DMS79 treated with DMSO at 0.1 percent for 48 hours (cell line): ENCODE measurements at places on chromosomes 6 and 20.

- no peak for DNase-seq
These were observed 41.5 kb downstream of the PLCB4 start for GRCh38 chr20:9110365-9110764.

GRCh38 chr6:53315086-53315724, 33.5 kb downstream of the ELOVL5 start:
- no peak for DNase-seq

- DNase-seq = no peak
These were observed 4.3 kb downstream of the LRFN2 start for GRCh38 chr6:40582892-40583291.

DNA sequence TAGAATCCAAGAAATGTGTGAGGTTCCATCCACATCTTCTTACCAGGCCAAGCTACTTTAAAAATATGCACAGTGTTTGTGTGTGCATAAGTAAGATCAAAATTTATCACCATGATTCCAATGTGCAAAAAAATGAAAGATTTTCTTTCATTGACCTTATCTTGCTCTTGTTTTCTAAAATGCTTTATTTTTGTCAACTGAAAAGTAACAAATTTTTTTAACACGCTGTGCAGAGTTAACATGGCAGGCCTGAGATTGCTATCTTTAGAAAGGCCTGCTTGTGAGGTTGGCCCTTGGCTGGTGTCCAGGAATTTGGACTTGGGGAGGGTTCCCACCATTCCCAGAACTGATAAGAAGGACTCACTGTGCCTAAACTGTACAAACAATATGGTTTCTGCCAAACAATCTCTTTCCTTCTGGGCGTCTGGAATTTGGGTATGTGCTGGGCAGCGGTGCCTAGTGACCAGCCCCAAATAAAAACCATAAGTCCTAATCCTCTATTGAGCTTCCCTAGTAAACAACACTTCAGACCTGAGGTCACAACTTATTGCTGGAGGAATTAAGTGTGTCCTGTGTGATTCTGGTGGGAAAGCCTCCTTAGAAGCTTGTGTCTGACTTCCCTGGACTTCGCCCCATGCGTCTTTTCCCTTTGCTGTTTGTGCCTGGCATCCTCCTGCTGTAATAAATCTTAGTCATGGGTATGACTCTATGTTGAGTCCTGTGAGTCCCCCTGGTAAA, 19.8 kb upstream of the MYLIP start:
- no peak for DNase-seq

GRCh38 chr6:37489697-37490336, 9.9 kb downstream of the CCDC167 start:
- DNase-seq = peak; percentile 19

- no peak for DNase-seq
These were observed 65.5 kb upstream of the GCM1 start for GRCh38 chr6:53214172-53214571.

GRCh38 chr6:57315111-57315510, 2.3 kb upstream of the PRIM2 start:
- DNase-seq = no peak

GRCh38 chr6:35919827-35920751, 809 bp downstream of the SRPK1 start:
- peak; percentile 68 for DNase-seq

- no peak for DNase-seq
These were observed 21.8 kb downstream of the MOCS1 start for GRCh38 chr6:39912446-39912845.

GRCh38 chr6:157773248-157773773, 49.7 kb upstream of the SNX9 start:
- no peak for DNase-seq

DNA sequence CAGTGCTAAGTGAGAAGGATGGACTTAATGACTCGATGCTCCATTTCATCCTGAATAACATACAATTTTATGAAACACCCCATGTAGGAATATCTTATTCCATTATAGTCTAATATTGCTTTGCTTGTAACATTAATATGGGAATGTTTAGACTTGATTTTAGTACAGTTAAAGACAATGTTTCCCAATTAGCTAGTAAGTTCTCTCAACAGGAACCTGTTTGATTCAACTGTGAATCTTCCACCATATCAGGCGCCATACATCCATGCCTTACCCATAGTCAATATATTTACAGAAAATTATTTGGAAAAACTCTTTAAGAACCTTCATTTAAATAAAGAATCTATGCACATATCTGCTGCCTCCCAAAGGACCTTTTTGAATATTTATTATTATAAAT, 3.3 kb downstream of the NDRG3 start:
- DNase-seq = no peak

- no peak for DNase-seq
These were observed 39.6 kb upstream of the PDE7B start for GRCh38 chr6:135811644-135812526.

GRCh38 chr6:13281686-13282085, 46.7 kb downstream of the TBC1D7 start:
- no peak for DNase-seq

- DNase-seq = no peak
These were observed 860.0 kb downstream of the QKI start for GRCh38 chr6:164274493-164274892.

DNA sequence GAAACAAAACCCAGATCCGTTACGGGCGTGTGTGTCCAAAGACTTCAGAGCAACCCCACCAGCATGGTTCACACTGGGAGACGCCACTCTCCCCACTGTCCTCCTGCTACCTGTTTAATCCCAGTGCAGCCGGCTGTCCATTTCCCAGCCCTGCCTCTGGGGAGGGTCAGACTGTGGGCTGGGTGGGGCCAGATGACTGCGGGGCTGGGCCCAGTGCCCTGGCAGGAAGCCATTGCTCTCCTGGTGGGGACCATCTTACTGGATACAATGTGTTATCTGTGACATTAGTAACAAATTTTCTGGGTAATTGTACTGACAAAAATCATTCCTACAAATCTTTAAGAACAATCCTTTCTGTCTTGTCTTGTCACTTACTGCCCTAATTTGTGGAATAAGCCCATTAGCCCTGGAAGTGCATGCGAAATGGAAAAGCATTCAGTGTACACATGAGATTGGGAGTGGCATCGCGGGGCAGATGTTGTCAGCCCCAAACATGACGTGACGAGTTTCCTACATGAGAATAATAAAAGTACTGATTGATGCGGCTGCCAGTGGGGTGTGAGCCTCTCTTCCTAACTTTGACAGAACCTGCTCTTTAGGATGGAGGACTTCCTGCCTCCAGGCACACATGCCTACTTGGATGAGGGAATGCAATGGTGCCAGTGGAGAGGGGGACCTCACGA, 37.9 kb upstream of the PCMTD2 start:
- no peak for DNase-seq

GRCh38 chr6:148513145-148514071, 170.8 kb downstream of the SASH1 start:
- DNase-seq = no peak

DNA sequence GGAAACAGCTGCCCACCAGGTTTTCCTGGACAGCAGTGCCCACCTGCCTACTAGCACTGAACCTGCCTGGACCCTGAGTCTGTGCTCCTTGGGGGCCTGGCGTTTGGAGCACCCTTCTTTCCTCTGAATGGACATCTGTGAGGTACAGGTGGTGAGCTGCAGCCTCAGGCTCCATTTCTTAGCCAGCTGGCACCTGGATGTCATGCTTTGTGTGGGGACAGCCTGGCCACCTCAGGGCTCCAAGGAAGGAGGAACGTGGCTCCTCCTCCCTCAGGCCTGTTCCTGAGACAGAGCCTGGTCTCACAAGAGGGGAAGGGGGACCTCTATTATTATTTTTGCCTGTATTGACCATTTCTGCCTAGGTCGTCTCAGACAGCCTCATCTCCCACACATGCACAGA, 8.1 kb downstream of the TMEM151B start:
- no peak for DNase-seq

DNA sequence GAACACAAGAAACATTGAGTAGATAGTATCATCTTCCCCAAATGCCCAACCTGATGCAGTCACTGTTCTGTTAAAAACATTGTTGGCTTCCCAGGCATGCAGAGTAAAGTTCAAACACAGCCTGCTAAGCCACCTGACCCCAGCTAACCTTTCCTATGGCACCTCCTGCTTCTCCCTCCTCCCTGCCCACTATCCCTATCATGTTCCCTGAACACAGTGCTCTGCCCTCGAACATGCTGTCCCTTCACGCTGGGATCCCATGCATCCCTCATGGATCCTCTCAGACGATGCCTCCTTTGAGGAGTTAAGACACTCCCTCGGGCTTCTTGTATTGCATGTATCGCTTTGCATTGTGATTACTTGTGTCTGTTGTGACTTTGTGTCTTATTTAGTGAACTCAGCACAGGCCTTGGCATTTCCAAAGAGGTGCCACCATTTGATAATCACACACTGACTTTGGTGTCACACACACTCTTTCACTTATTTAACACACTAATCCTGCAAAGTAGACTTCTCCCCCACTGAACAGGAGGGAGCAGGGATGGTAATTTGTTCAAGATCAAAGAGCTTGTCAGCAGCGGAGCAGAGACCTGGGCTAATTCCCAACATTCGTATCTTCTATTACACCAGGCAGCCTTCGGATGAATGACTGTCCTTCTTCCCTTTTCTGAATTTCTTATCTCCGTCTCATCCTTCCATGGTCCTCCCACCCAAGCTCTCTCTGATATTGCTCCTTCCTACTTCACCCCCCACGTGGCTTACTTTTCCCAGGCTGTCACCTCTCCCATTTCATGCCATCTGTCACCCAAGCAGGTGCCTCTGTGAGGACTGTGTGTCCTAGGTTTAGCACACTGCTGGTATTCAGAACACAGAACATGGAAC, 28.3 kb upstream of the SMIM29 start:
- no peak for DNase-seq

DNA sequence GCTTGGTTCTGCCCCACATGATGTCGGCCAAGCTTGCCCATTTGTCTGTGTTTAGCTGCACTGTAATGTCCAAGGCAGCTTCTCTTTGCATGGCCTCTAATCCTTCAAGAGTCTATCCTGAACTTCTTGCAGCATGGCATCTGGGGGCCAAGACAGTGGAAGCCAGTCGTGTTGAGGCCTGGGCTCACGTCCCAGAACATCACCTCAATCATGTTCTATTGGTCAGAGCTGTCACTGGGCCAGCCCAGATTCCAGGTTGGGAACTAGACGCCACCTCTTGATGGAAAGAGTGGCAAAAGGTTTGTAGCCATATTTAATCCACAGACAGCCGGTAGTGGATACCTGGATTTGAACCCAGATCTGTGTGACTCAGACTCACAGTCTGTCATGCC, 25.3 kb downstream of the PPARD start:
- DNase-seq = no peak

DNA sequence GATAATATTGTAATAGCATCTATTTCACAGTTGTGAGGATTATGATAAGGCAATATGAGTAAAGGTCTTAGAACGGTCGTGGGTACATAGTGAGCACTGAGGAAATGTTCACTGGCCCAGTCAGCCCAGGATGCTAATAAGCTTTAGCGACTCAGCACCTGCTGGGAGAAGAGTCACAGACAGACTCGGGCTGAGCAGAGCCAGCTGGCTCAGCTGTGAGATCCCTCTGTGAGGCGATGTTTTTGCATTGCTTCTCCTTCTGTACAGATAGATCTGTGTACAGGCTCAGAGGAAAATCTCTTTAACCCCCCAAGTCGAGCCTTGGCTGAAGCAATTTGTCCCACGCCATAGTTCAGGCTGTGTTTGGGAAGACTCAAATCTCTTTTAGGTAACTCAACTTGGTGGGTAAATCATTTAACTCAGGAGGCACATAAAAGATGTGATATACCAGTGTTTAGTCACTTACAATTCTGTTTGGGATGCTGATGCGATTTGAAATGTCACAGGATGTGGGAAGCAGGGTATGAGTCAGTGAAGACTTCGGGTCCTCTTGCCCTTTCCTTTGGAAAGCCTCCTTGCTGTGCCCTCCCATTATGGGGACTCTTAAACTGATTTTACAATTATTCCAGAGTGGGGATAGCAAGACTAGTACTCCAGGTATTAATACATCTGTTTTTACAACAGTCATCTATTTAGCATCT, 53.1 kb downstream of the PHACTR1 start:
- DNase-seq = no peak

- DNase-seq = peak; percentile 44
These were observed 63.1 kb upstream of the KLHL31 start for GRCh38 chr6:53728570-53729194.
